ENCODE measurements at places on chromosomes 2 and 18. TPM values are rescaled to one million over a fixed set of nuclear protein-coding genes. Genes with fewer than 3 reads are reported as not detected.

Gene GPATCH11
- total RNA-seq: 12.1 TPM

Gene PREB
- 47.2 TPM for total RNA-seq

Gene LRP2
- total RNA-seq: not detected

Gene ZBTB7C
- total RNA-seq: not detected

Gene TMEM163
- total RNA-seq: 1.3 TPM

Gene DPP10
- total RNA-seq: not detected

Gene DTNA
- total RNA-seq: 15.3 TPM

Gene ACVR1C
- not detected for total RNA-seq

Gene TOGARAM2
- total RNA-seq: not detected

Gene MAP3K19
- not detected for total RNA-seq

Gene PDE11A
- total RNA-seq: 0.51 TPM

Gene PTH2R
- not detected for total RNA-seq

Gene CDKL4
- total RNA-seq: 1.2 TPM

Gene PNO1
- total RNA-seq: 25.6 TPM

Gene RTP5
- total RNA-seq: not detected

Gene PSTPIP2
- 3.4 TPM for total RNA-seq

Gene PROM2
- total RNA-seq: 0.60 TPM

Gene ALK
- not detected for total RNA-seq

Gene OBSL1
- 8.0 TPM for total RNA-seq

Gene MORN2
- total RNA-seq: 15.0 TPM

Gene TCF4
- 374 TPM for total RNA-seq

Gene MRPL44
- total RNA-seq: 27.7 TPM

Gene SCG2
- total RNA-seq: not detected

Gene PLB1
- total RNA-seq: 0.80 TPM

Gene CCDC85A
- total RNA-seq: 16.9 TPM

Gene ASPRV1
- 0.15 TPM for total RNA-seq

Gene SLC38A11
- total RNA-seq: not detected

Gene CCL20
- total RNA-seq: 0.53 TPM

Gene GAD1
- total RNA-seq: 0.60 TPM

Gene B3GNT7
- total RNA-seq: 1.2 TPM

Gene GCG
- not detected for total RNA-seq

Gene KLHL30
- not detected for total RNA-seq

Gene SERPINB11
- total RNA-seq: not detected

All from endothelial cell of umbilical vein (primary cell).